ENCODE measurements at places on chromosomes 1 and 21.

DNA sequence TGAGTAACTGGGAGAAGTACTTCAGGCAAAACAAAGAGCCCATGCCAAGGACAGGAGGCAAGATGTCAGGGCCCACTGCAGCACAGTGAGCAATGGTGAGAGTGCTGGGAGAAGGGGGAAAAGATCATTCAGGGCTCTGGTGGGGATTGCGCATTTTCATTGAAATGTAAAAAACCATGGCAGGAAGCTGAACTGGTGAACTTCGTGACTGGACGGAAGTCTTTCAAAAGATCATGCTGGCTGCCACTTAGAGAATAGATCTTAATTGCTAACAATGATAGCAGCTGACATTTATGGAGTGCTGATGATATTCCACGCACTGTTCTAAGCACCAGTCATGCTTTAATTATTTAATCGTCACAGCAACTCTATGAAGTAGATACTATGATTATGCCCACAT is 107.0 kb downstream of the TGFBR3 start:
- no peak for DNase-seq

- DNase-seq = no peak
Observed at GRCh38 chr1:24999906-25000305, 69.8 kb upstream of the RUNX3 start.

GRCh38 chr1:184940694-184941409 is 33.5 kb downstream of the NIBAN1 start:
- DNase-seq = no peak

DNA sequence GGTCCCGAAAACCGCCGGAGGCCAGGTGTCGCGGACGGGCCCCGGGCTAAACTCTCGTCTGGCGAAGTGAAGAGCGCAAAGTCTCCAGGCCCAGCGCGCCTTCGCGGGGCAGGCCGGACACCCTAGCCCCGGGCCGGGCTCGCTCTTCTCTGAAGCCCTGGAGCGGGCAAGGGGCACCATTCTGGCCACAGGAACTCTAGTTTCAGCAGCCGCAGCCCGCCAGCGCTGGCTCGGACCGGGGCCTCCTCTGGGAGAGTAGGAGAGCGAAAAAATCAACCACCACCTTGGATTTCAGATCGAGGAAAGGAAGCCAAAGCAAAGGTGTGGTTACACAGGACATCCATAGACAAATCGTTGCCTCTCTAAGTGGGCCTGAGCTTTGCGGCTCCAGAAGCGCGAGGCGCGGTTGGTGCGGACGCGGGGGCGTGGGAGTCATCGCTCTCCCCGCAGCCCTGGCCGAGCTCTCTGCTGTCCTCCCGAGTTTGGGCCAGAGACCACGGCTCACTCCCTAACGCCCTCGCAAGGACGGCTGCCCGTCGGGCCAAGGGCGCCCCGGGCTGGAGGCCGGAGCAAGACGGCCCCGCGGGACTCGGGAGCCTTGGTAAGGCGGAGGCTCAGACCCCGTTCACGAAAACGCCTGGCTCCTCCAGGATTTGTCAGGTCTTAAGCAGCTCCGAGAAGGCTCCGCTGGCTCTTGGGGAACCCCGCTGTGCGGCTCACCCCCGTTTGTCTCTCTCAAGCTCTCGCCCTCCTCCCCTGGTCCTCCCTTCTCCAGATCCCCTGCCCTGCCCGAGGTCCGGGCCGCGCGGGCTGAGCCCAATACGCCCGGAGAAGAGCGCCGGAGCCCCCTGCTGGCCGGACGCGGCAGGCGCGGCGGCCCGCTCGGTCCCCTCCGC is 132.9 kb upstream of the DPYD start:
- peak; percentile 74 for DNase-seq

DNA sequence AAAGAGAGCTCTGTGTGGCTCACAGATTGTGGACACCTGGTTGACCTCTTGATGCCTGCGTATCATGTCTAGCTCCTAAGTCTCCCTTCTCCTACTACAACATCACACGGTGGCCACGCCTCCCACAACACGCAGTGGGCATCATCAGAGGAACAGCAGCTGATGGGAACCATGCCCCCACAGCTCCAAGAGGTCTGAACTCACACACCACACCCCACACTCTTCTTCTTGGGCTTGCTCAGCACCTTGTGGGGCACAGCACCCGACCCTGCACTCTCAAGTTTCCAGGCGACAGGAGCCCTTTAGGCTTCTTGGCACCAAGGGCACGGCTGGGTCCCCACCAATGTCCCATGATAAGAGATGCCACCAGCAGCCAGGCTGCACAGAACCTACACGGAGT is 18.8 kb upstream of the CDCP2 start:
- DNase-seq = no peak

- DNase-seq = no peak
Observed at GRCh38 chr1:29390075-29390474, 153.8 kb downstream of the PTPRU start.

- DNase-seq = no peak
Observed at GRCh38 chr1:15323989-15324868, 77.2 kb downstream of the FHAD1 start.

DNA sequence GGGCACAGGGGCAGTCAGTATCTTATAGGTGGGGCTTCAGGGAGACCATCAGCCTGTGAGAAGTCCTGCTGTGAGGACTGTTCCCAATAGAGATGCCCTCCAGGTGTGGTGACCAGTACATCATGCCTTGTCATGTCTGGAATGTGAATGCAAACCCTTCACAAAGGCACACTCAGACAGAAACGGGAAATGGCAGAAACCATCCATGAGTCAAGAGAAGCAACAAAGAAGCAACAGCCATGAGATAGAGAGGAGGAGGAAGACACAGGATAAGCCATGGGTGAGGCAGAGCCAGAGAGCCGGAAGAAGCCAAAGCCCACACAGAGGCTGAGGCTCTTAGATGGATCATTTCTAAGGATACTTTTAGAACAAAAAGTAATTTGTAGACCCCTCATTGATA is 20.1 kb upstream of the ZP4 start:
- no peak for DNase-seq

GRCh38 chr1:237938553-237938952 is 47.8 kb upstream of the ZP4 start:
- no peak for DNase-seq

Data from neuronal stem cell (in vitro differentiated cells).